ENCODE measurements at places on chromosomes 11 and 22.
A peak's percentile ranks its signal among the peaks of the same experiment; 100 is the strongest.

DNA sequence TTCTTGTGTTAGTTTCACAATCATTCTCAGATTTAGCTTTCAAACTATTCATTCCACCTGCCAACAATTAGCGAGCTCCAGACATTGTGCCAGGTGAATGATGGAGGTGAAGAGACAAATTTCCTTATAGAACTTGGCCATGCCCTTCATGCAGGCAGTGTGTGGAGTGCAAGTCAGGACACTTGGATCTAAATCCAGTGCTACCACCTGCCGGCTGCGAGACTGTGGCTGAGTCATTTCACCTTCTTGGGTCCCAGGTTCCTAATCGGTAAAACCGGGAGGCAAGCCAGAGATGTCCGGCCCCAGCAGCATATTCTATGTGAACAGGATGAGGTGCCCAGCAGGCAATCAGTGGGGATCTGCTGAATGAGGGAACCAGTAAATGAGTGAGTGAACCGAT is 18.6 kb upstream of the EHF start:
- no peak for DNase-seq

- no peak for DNase-seq
Measured at GRCh38 chr11:44066732-44067141, 667 bp downstream of the ACCS start.

DNA sequence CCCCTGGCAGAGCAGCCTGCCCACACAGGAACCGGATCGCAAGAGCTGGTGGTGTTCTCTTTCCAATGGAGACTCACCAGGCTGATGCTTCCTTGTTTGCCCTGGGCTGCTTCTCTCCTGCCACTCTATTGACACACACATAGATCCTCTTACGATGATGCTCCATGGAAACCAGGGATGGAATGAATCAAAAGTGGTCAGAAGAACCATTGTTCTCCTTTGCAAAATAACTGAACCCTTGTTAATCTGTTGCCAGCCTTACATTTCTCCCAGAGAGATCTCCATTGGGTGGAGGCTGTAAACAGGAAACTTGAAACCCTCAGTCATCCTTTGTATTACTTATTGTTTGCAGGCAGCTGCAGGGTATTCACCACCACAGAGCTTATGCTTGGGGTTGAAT is 24.6 kb upstream of the LDLRAD3 start:
- DNase-seq, result no peak

- DNase-seq, result no peak
Measured at GRCh38 chr11:66285250-66285947, 3.5 kb downstream of the YIF1A start.

DNA sequence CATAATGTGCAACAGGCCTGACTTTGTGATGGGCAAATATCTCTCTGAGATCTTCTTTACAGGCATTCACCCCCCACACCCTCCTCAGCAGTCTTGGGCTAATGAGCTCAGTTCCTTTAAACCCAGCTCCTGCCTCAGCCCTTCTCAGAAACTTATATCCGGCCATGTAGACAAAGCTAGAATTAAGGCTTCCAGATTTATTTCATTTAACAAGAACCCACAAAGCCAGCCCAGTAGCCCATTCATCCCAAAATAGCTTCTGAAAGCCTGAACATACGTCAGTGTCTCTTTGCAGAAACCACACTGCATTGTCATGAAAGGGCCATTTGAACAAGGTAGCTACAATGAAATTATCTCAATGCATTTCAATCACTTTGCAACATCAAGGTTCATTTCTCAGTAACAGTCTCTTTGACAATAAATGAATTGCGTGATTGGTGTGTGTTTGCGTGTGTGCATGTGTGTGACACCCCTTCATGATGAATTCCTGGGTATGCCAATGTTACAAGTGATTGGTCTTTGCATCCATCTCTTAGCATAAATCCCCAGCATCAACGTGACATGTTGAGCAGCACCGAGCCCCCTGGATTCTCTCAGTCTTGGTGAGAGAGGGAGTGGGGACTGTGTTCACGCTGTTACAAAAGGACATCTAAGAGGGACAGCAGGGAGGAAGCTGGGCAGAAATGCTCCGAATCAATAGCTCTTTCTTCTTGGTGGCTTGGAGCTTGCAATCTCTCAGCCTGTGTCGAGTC is 299.6 kb downstream of the KIRREL3 start:
- DNase-seq, result no peak

DNA sequence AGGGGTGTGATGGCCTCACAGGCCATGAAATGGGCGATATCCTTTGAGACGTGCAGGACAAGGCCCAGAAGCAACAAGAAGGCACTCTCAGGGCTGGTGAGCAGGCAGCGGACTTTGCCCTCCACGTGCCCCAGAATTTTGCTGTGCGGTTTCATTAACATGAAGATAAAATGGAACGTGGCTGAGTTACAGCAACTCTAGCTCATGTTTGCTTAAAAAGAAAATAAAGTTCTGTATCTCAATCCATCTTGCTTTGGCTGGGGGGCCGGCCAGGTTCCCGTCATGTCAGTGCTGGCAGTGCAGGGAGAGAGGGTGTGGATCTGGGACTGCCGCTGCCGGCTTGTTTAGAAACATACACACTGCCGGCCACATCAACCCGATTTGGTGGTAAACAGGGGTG is 370.1 kb downstream of the OPCML start:
- no peak for DNase-seq

DNA sequence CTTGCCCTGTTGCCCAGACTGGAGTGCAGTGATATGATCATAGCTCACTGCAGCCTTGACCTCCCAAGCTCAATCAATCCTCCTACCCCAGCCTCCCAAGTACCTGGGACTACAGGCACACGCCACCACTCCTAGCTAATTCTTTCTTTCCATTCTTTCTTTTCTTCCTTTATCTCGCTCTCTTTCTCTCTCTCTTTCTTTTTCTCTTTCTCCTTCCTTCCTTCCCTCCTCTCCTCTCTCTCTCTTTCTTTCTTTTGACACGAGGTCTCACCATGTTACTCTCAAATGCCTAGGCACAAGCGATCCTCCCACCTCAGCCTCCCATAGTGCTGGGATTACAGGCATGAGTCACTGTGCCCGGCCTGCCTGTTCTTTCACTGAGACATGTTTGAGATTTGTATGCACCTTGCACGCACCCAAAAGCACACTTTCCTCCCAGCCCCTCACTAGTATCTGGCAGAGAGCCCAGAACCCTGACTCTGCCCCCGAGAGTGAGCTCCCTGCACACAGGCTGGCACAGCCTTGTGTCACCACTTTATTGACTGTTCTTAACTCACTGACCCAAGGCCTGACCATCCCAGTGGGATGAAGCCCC is 56.8 kb downstream of the CD6 start:
- DNase-seq, result peak; percentile 48

DNA sequence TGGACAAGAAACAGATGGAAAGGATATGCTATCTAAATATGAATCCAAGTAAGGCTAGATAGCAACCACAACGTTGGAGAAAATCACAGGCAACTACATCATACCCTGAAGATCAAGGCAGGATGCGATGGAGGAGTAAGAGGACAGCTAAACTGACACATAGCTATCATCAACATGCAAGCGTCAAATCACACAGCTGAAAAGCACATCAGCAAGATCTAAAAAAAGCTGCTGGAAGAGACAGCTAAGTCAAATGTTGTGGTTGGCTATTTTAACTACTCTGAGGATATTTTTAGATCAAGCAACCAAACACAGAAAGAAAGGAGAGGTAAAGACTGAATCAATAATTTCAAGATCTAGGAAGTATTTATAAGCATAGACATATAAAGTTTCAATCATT is 466.9 kb downstream of the BRD1 start:
- DNase-seq, result no peak

GRCh38 chr22:35561796-35562526 is 21.3 kb downstream of the RASD2 start:
- DNase-seq, result no peak

GRCh38 chr11:68581439-68581838 is 102.9 kb upstream of the GAL start:
- no peak for DNase-seq

GRCh38 chr22:50274311-50274710 is 4.1 kb upstream of the MAPK11 start:
- peak; percentile 63 for DNase-seq

DNA sequence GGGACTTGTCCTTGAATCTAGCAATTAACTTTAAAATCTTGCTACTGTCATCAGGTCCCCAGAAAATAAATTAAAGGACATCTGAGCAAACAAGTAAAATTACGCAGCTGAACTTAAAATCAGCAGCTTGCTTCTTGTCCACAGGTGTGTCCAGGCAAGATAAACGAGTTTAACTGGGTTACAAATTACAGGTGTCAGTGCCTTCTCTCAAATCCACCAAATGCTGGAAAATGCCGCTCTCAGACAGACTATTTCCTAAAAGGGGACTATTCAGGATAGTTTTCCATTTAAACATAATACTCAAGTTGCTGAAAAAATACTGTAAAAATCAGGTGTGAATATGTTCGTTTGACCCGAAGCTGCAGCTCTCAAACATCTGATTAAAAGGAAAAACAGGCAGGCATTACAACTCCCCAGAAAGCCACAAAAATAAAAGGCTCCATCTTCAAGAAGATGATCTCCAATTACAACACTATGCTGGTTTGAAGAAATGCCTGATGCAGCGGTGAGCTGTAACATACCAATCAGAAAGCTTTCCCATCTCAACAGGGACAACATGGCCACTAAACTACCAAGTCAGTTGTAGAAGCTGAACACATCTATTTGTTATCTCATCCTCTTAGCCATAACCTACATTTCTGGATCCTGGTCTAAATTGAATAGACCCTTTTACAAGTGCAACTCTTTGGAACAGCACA is 82.1 kb downstream of the CADM1 start:
- DNase-seq, result no peak

- DNase-seq, result no peak
Measured at GRCh38 chr11:20031155-20032001, 128.9 kb downstream of the DBX1 start.

- no peak for DNase-seq
Measured at GRCh38 chr11:46347637-46348311, 511 bp downstream of the DGKZ start.

DNA sequence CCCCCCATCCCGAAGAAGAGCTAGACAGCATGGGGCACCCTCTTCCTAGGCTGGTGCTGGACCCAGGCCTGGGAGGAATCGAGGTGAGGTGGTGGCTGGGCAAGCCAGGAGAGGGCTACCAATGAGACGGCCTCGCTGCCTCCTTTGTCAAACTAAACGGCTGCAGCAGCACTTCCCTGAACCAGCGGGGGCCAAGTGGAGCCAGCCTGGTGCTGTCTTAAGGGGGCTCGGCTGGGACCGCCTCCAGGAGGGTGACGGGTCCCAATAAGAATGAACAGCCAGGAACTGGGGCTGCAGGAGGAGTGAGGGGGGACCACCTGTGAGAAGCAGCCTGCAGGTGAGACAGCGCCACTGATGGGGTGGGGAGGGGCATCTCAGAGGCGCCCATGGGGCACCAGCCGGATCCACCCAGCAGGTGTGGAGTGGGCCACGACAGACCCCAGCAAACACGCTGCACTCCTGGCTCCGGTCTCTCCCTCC is 17.1 kb downstream of the IFT27 start:
- DNase-seq, result no peak

DNA sequence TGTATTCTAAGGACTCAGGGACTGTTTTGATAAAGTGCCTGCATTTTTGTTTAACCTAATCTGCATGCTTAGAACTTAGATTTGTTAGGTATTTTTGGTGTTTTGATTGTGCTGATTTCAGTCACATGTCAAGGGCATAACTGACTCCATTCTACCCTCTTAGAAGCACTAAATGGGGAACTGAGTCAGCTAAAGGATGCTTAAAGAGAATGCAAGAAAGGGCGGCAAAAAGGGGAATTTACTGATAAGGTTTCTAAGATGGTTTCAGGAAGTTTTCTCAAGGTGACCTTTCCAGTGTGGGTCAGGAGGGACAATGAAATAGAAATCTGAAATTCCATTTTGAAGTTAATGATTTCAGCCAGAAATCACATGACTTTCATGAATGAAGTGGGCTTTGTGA is 43.0 kb downstream of the MMP20 start:
- no peak for DNase-seq

- DNase-seq, result peak; percentile 4
Measured at GRCh38 chr22:28882545-28882877, 861 bp upstream of the ZNRF3 start.

- no peak for DNase-seq
Measured at GRCh38 chr11:12531681-12532080, 142.5 kb upstream of the TEAD1 start.

- DNase-seq, result peak; percentile 58
Measured at GRCh38 chr22:35589071-35589755, 27.9 kb downstream of the MB start.

DNA sequence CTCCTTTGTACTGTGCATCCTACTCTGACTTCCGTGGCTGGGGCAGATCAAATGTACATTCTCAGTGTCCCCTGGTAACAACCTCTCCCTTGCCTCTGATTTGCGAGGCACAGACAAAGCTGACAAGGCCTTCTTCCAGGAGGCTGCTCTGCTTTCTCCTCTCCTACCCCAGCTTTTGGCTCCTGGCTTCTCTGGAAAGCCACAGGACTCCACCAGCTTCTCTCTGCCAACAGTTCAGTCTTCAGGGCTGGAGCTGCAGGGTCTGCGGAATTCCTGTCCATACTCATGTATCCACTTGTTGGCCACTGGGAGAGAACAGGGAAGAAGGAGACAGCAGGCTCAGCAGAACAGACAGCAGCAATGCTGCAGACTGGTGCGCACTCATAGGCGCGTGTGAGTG is 44.4 kb downstream of the P4HA3 start:
- DNase-seq, result no peak

GRCh38 chr11:120385110-120385509 is 48.9 kb downstream of the ARHGEF12 start:
- DNase-seq, result no peak

DNA sequence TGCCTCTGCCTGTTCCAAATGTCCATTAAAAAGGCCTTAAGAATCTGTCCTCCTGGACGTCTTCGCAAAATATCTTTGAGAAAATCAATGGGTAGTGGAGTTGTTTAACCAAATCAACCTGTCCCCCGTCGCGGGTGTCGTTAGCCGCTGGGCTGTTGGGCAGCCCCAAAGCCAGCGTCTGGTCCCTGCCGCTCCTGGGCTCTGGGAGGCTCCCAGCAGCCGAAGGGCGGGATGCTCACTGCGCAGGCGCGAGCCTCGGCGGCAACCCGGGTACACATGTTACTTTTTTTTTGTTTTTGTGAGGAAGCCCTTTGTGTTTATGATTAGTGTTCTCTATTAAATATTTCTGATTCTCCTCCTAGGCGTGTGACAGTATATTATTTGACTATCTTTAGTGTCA is 12.6 kb downstream of the MMP10 start:
- DNase-seq, result no peak

- no peak for DNase-seq
Measured at GRCh38 chr11:117647872-117648271, 149.1 kb downstream of the DSCAML1 start.

DNA sequence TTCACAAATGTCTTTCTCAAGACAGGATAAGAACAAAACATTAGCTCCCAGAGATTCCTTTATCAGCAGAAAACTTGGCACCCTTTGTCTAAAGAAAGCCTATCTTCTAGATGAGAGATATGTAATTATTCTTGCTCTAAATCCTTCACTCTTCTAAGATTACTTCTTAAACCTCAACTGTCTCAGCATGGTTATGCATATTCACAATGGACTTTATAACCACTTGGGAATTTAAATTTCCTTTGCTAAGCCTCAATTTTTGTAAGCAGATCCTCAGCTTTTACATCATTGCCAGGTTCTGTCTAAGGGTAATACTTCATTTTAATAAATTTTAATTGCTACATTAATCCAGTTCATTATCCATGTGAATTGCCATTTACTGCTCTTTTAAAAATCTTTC is 433.6 kb upstream of the DDI1 start:
- DNase-seq, result no peak

GRCh38 chr11:27392278-27393114 is 29.5 kb upstream of the CCDC34 start:
- no peak for DNase-seq

- DNase-seq, result no peak
Measured at GRCh38 chr11:20002312-20003216, 157.7 kb downstream of the DBX1 start.
